Naive thymus-derived CD4-positive, alpha-beta T cell (primary cell): ENCODE measurements at places on chromosomes 3 and 15. TPM values are rescaled to one million over a fixed set of nuclear protein-coding genes. Genes with fewer than 3 reads are reported as not detected.

NEK10 gene
- 0.95 TPM for total RNA-seq

SYNPR gene
- not detected for total RNA-seq

PLCB2 gene
- 186 and 187 TPM in 2 replicates for total RNA-seq

PIGX gene
- total RNA-seq = 20.0 TPM

IGSF10 gene
- total RNA-seq = not detected

CYP19A1 gene
- total RNA-seq = 0.48 TPM
